DMS79 treated with DMSO at 0.1 percent for 48 hours (cell line): ENCODE measurements at places on chromosomes 6 and 20.
A peak's percentile ranks its signal among the peaks of the same experiment; 100 is the strongest.

- no peak for DNase-seq
Observed at GRCh38 chr6:66796987-66797386, 1090.0 kb upstream of the EYS start.

- DNase-seq, result no peak
Observed at GRCh38 chr20:1720226-1720625, 62.6 kb upstream of the SIRPG start.

DNA sequence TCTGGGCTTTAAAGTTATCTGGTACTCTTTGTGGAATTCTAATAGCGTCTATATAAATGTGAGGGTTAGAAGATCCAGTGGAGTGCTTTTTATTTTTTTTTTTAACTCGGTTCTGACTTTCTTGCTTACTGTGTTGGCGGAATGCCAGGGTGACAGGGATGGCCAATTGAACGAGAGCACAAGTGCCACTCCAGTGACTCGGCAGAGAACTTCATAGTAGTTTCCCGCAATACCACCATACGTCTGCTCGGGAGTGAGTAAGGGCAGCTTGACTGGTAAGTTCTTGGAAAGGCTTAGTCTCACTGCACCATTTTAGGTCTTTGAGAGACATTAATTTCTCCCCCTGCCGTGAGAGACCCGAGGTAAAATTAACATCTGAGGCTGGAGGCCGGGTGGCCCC is 49.4 kb upstream of the TULP1 start:
- peak; percentile 98 for DNase-seq

GRCh38 chr6:33925936-33926335 is 122.1 kb upstream of the MLN start:
- DNase-seq, result peak; percentile 47

DNA sequence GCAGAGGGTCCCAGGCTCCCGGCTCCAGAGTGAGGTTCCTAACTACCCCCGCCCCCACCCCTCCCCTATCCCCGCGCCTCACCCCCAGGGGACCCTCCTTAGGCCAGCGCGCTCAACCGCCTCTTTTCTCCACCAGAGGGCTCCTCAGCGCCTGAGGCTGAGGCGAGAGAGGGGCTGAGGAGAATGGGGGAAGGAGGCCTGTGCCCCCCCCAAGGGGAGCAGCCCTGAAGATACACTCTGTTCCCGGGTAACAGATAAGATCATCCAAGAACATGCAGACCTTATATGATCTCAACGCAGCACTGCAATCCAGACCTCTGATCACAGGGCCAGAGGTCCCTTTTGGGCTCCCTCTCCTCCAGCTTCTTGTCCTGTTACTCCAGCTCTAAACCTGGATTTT is 43.3 kb upstream of the MRPS10 start:
- no peak for DNase-seq

DNA sequence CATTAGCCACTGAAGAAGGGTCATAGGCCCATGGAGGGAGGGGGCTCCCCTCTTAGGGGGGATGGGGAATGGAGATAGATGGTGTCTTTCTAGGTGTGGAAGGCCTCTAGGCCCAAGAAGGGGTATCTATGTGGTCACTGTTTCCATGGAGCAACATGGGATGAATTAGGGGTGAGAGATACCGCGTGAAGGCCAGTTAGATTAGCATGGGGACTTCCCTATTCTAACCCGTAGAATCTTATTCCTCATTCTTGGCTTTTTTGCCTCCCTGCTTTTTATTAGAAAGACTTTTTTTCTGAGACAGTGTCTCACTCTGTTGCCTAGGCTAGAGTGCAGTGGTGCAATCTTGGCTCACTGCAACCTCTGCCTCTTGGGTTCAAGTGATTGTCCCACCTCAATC is 3.2 kb downstream of the RAB44 start:
- no peak for DNase-seq

DNA sequence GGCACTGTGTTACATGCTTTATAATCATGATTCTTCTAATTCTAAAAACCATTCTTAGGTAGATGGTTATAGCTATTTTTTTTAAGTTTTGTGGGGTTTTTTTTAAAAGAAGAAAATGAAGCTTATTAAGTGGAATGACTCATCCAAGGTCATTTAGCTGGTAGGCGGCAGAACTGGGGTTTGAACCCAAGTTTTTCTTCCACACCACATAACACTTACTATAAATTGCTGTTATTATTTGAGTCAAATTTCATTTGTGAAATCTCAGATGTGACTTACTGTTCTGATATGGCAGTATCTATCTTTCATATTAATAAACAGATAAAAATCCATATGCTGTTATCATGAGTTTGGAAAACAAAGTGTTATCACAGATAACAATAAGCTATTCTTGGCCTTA is 10.4 kb upstream of the COL10A1 start:
- DNase-seq, result no peak

DNA sequence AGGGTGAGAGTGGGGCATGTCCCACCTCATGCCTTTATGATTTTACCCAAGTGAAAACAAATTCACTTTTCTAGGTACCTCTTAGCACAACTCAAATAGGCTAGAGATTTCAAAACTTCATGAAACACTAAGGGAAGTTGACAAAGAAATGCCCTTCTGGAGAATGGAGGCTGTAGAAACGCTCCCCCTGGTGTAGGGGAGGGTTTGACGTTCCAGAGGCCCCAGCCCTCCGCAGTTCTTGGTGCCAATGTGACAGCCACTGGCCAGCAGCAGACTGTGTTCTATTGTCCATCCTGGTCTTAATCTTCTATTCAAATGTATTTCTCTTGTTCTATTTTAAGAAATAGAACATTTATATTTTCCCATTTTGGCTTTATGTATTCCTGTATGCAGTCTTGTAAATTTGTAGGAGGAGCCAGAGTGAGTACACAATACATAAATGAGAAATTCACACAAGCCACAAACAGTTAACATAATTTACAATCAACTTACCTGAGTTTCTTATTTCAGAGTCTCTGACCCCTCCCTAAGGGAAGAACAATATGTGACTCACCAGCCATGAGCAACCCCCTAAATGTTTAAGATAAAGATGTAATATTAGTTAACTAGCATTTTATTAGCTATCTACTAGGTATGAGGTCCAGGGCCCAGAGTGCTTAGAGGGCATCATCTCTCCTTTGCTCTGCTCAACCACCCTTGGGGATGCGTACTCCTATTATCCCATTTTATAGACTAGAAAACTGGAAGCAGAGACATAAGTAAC is 8.8 kb upstream of the MUC21 start:
- no peak for DNase-seq

DNA sequence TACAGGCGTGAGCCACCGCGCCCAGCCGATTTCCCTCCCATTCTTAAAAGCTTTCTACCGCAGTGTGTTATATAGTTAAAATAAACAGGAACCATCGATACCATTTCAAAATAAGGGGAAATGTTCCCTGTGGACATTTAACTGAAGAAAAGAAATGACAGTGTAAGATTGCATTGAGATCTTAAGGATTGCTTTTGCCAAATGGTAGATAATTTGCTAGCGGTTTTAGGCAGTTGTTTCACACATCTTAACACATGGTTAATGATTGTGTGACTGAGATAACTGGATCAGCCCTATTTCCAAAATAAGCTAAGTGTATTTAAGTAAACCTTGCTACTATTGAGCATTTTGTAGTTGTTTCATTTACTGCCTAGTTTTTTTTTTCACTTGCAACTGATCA is 15.6 kb downstream of the STX16 start:
- DNase-seq, result no peak

- no peak for DNase-seq
Observed at GRCh38 chr6:41958022-41958856, 16.6 kb upstream of the CCND3 start.

DNA sequence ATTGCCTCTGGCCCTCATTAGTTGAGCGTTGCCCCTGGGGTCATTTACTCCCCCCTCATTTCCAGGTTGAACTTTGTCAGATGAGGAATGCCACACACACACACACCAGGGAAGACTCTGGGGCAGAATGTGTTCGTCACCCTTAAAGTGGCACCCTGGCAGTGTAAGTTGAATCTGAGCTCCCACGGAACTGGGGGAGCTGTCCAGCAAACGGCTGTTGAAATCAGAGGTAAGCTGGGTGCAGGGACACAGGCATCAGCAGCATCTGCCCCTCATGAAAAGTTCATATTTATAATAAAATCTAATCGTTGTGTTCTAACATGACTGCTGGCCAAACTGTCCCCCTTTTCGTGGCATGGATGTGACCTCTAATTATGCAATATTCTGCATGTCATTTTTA is 4.3 kb upstream of the MC3R start:
- no peak for DNase-seq

DNA sequence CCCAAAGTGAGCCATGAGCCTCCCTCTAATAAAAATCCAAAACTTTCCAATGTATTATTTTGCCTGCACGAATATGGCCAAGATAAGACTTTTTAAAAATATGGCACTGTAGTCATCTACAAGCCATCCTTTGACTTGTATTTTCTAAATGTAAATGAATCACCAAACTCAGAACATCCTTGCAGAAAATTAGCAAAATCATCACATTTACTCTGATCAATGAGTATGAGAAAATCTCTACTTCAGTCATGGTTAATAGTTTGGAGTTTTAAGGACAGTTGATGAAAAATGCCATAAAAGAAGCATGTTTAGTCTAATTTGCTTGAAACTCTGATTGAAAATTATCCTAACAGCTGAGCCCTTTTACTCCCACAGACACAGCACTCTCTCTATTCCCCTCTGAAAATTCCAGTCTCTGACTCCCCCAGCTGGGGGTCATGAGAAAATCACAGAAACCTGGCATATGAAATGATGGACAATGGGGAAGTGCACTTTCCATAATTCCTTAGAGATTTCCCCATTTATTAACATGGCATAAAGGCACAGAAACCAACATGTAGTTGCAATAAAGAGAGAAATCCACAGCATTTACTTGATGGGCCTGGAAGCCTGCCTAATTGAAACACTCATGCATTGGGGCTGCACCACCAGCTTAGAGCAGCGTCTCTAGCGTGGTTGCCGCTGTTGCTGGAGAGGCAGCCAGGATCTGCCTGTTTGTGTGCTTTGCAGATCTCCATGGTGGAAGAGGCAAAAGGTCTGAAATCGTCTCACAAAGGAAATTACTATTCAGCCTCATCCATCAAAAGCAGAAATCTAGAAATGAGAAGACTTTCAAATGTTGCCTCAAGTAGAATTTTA is 214.0 kb downstream of the WDR27 start:
- DNase-seq, result no peak

- DNase-seq, result no peak
Observed at GRCh38 chr20:58642441-58642840, 8.6 kb upstream of the STX16 start.

DNA sequence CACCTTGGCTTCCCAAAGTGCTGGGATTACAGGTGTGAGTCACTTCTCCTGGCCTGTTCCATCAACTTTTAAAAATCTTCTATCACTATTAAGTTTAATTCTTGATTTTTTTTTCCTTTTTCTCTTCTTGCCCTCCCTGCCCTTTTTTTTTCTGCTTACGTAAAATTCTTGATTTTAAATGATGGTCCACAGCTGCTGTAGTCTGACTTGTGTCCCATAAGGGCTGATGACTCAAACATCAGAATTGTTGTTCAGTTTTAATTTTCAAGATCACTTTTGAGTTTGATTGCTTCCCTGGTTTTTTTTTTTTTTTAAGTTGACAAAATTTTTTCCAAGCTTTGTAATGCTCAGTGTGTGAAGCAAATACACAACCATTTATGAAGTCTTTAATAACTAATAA is 61.9 kb downstream of the CBFA2T2 start:
- no peak for DNase-seq

GRCh38 chr6:98627129-98627775 is 207.1 kb upstream of the POU3F2 start:
- no peak for DNase-seq

GRCh38 chr6:155050311-155050710 is 55.2 kb downstream of the TIAM2 start:
- no peak for DNase-seq

DNA sequence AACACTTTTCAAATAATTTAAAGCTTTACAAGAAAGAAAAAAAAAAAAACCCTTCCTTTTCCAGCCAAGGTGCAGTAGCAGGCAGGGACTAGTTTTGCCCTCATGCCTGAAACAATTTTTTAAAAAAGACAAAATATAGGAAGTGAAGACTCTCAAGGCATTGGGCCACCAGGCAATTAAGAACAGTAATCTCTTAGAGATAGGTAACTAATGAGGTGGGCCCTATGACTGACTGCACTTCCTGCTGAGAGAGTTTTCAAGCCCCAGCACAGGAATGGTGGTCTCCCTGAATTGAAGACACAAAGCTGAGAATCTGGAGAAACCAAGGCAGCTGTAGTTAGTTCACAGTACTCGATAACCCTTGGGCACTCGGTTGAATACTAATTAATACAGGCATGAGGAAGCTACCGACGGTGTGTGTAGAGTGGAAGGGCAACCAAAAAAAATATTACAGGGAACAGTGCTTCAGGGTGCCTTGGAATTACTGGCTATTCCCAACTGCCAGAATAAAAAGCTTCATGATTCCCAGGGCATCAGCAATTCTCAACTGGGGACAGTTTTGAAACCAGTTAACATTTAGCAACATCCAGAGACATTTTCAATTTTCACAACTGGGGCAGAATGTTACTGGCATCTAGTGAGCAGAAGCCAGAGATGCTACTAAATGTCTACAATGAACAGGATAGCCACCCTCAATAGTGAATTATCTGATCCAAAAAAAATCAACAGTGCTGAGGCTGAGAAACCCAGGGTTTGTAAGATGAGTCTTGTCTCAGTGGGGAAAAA is 36.0 kb upstream of the PLN start:
- DNase-seq, result no peak

DNA sequence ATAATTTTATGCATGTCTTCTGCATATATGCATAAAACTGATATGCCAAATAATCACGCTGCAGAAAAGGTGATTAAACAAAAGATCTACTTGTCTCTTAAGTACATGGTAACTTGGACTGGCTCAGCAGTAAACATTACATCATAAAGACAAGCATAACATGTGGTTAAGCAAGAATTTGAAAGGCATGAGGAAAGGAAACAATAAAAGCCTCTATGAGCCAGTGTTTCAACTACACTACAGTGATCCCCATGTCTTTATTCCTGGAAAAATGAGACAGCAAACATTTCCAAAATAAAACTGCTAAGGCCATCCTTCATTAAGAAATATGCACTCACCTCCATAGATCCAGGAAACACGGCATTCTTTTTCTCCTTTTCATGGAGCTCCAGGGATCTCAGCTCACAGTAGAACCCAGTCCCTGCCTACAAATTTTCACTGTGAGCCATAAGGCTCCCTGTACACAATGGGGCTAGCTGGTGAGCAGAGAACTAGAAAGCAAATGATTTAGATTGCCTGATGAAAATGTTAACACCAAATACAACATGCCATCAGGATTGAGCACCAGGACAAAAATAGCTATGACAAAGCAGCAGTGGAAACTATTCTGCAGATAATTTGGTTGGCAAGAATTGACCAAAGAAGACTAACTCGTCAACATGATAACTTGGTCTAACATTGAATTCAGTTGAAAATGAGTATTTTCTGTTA is 156.1 kb downstream of the COL21A1 start:
- DNase-seq, result peak; percentile 27

DNA sequence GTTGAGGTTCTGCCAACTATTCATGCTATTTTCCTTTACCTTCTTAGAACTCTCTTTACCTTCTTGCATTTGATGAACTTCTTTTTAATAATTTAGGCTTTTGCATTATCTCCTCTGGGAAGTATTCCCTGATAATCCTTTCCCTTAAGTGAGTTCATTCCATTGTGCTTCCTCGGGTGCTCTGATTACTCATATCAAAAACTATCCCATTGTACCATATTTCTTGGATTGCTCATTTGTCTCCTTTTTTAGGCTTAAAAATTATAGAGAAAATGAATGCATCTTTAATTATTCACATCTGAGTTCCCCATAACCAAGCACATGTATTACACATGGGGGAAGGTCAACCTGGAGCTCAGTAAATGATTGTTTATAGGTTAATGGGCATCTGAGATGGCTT is 2.5 kb downstream of the CALHM4 start:
- no peak for DNase-seq

GRCh38 chr6:46749731-46750130 is 3.0 kb downstream of the ANKRD66 start:
- DNase-seq, result peak; percentile 25
